ENCODE measurements at places on chromosomes 7 and 10. TPM values are rescaled to one million over a fixed set of nuclear protein-coding genes. Genes with fewer than 3 reads are reported as not detected.

GRCh38 chr7:130649004-130649790 lies 19.4 kb downstream of the COPG2 start:
- H3K4me1 ChIP-seq, result peaks cover 5% of the 10 kb centered on the region
- no peak overlapping the region for H3K27ac ChIP-seq
- no peak for DNase-seq
- no peak overlapping the region for H3K4me3 ChIP-seq

GRCh38 chr10:75763652-75764051 lies 332.2 kb downstream of the LRMDA start:
- H3K27me3 ChIP-seq, result no peaks in the 10 kb centered on the region
- no peaks in the 10 kb centered on the region for H3K36me3 ChIP-seq
- no peaks in the 10 kb centered on the region for H3K4me1 ChIP-seq
- no peak for DNase-seq
- H3K27ac ChIP-seq, result no peak overlapping the region
- H3K4me3 ChIP-seq, result no peak overlapping the region

DNA sequence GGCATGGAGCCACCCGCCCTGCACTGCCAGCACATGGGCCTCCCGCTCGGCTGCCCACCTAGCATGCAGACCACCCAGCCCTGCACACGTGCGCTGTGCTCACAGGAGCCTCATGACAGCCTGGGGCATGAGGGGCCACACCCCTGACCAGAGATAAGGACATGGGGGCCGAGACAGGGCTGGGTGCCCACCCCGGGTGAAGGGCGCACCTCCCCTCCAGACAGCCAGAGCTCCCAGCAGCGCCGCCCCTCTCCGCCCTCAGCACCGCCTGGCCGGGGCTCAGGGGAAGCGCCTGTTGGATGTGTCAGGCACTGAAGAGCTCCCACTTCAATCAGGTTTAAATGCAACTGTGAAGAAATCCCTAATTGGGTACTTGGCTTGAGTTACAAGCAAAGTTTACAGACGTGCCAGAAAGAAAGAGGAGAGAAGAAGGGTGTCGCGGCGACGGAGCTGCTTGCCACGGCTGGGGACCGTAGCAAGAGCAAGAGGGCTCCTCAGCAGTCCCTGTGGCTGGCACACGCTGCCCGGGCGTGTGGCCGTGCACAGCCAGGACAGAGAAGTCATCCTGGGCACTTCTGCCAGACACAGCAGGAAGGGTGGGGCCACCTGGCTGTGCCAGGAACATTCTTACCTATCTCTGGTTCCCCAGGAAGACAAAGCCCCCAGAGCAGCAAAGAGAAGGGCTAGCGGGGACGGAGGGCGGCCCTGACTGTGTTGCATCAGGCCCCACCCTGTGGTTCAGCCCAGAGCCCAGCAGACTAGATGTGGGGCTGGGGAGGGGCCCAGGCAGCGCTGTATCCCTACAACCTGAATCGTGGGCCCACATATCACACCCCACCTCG lies 247.4 kb downstream of the ELFN1 start:
- DNase-seq, result no peak
- H3K27me3 ChIP-seq, result no peaks in the 10 kb centered on the region
- peaks cover 17% of the 10 kb centered on the region for H3K4me1 ChIP-seq
- no peaks in the 10 kb centered on the region for H3K36me3 ChIP-seq
- H3K27ac ChIP-seq, result no peak overlapping the region
- H3K4me3 ChIP-seq, result no peak overlapping the region

GRCh38 chr10:21385996-21386585 lies 139.4 kb downstream of the SKIDA1 start:
- no peaks in the 10 kb centered on the region for H3K4me1 ChIP-seq
- H3K27me3 ChIP-seq, result no peaks in the 10 kb centered on the region
- H3K4me3 ChIP-seq, result no peak overlapping the region
- DNase-seq, result no peak
- no peak overlapping the region for H3K27ac ChIP-seq

Gene TMEM26
- total RNA-seq, result not detected

- H3K4me3 ChIP-seq, result no peak overlapping the region
- H3K4me1 ChIP-seq, result peaks cover 4% of the 10 kb centered on the region
- no peaks in the 10 kb centered on the region for H3K27me3 ChIP-seq
- DNase-seq, result peak; percentile 31
- H3K27ac ChIP-seq, result no peak overlapping the region
Measured at GRCh38 chr10:69481305-69481704, 30.0 kb downstream of the TSPAN15 start.

Gene GIMAP1
- total RNA-seq, result 0.30 TPM

- no peak overlapping the region for H3K4me3 ChIP-seq
- no peak overlapping the region for H3K27ac ChIP-seq
- no peak for DNase-seq
- H3K27me3 ChIP-seq, result no peaks in the 10 kb centered on the region
- H3K4me1 ChIP-seq, result no peaks in the 10 kb centered on the region
Measured at GRCh38 chr10:60675236-60675635, 103.0 kb upstream of the CDK1 start.

Gene TEX47
- not detected for total RNA-seq

Gene SFXN3
- 38.0 TPM for total RNA-seq

GRCh38 chr7:143975617-143976016 lies 21.0 kb downstream of the OR2F1 start:
- no peaks in the 10 kb centered on the region for H3K36me3 ChIP-seq
- H3K4me3 ChIP-seq, result no peak overlapping the region
- no peaks in the 10 kb centered on the region for H3K27me3 ChIP-seq
- no peak for DNase-seq
- H3K4me1 ChIP-seq, result no peaks in the 10 kb centered on the region

Gene PDAP1
- total RNA-seq, result 60.4 TPM

- H3K4me3 ChIP-seq, result no peak overlapping the region
- no peaks in the 10 kb centered on the region for H3K4me1 ChIP-seq
- no peaks in the 10 kb centered on the region for H3K36me3 ChIP-seq
- H3K27ac ChIP-seq, result no peak overlapping the region
- DNase-seq, result no peak
- H3K27me3 ChIP-seq, result no peaks in the 10 kb centered on the region
Measured at GRCh38 chr10:37760817-37761216, 96.6 kb downstream of the ZNF248 start.

Gene DBNL
- 311 TPM for total RNA-seq

GRCh38 chr10:24723788-24724380 lies at the start of gene ARHGAP21:
Gene ARHGAP21 (minus strand): TSS chr10:24723887. CDS start chr10:24721899, 1,988 bp downstream.
- peak; percentile 65 for DNase-seq
- peak within 1 kb of the TSS; percentile 54 for H3K27ac ChIP-seq
- no peaks in the 10 kb centered on the region for H3K36me3 ChIP-seq
- peaks cover 27% of the 10 kb centered on the region for H3K4me1 ChIP-seq
- peak within 1 kb of the TSS; percentile 90 for H3K4me3 ChIP-seq

DNA sequence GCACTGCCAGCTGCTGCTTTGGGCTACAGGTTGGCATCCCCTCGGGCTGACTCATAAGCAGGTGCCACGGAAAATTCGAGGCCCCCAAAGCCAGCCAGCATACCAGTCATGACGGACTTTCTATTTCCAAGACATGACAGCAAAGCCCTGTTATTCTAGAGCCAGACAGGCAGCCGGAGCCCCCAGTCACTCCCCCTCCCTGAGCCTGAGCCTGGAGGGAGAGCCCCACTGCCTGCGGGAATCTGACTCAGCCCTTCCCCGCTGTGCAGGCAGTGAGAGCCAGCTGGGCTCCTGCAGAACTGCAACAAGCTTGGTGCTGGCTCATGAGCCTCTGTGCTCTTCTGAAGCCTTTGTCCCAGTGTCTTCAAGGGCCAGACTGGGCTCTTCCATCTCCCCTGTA lies 15.8 kb downstream of the BTBD16 start:
- no peak overlapping the region for H3K4me3 ChIP-seq
- H3K27ac ChIP-seq, result no peak overlapping the region
- no peak for DNase-seq
- no peaks in the 10 kb centered on the region for H3K36me3 ChIP-seq
- H3K4me1 ChIP-seq, result no peaks in the 10 kb centered on the region
- no peaks in the 10 kb centered on the region for H3K27me3 ChIP-seq

- no peak for DNase-seq
- H3K4me3 ChIP-seq, result no peak overlapping the region
- H3K4me1 ChIP-seq, result no peaks in the 10 kb centered on the region
- no peaks in the 10 kb centered on the region for H3K27me3 ChIP-seq
Measured at GRCh38 chr10:178723-179122, 43.5 kb downstream of the ZMYND11 start.

Gene ATAD1
- 41.5 TPM for total RNA-seq

DNA sequence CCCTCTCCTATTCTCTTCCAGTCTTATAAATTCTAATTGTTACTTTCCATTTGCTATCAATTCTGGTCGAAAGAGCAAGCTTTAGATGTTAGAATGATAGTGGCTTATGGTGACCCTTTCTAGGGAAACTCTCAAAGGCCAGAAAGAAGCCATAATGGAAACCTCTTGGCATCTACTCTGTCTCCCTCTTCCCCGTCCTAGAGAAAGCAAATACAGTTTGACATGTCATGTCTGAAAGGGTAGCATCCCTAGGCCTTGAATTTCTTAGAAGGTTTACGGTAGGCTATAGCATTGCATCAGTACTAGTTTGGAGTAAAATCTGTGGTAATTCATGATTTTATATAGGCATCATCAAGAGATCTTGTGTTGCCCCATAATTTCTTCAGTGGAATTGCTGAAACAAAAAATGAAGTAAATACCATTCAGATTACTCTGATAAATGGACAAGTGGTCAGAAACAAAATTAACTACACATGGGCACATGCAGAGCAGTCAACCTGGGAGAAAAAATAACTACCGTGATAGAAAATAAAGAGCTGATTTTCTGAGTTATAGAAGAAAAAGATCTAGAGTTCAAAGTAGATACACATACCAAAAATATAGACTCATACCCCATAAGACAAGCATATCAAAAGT lies 4.4 kb downstream of the PRKAR2B start:
- no peak overlapping the region for H3K4me3 ChIP-seq
- no peak overlapping the region for H3K27ac ChIP-seq
- DNase-seq, result no peak
- peaks cover 24% of the 10 kb centered on the region for H3K27me3 ChIP-seq
- no peaks in the 10 kb centered on the region for H3K36me3 ChIP-seq

Gene SPDYE1
- 0.10 TPM for total RNA-seq

GRCh38 chr10:109456566-109457301 lies 466.6 kb downstream of the XPNPEP1 start:
- no peaks in the 10 kb centered on the region for H3K4me1 ChIP-seq
- H3K27ac ChIP-seq, result no peak overlapping the region
- H3K4me3 ChIP-seq, result no peak overlapping the region

GRCh38 chr7:135858851-135859250 lies 110.2 kb upstream of the FAM180A start:
- peaks cover 4% of the 10 kb centered on the region for H3K4me1 ChIP-seq
- no peak for DNase-seq
- H3K4me3 ChIP-seq, result no peak overlapping the region
- H3K36me3 ChIP-seq, result no peaks in the 10 kb centered on the region

DNA sequence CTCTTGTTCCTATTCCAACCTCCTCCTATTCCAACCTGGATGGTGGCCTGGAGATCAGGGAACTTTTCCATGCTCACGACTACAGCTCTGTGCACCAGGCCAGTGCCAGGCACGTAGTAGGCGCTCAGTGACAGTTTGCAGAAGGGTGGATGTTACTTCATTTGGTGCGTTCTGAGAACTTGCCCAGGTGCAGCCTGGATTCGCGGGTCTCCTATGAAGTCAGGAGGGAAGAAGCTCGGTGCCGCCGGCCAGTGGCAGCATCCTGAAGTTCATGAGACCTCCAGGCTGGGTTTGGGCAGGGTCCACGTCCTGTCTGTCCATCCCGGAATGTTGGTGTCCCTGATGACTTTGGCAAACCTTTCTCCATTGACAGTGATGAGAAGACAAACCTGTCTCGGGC lies 21.3 kb downstream of the LHPP start:
- H3K36me3 ChIP-seq, result peaks cover 3% of the 10 kb centered on the region
- H3K4me1 ChIP-seq, result no peaks in the 10 kb centered on the region
- H3K27me3 ChIP-seq, result no peaks in the 10 kb centered on the region
- no peak overlapping the region for H3K27ac ChIP-seq

DNA sequence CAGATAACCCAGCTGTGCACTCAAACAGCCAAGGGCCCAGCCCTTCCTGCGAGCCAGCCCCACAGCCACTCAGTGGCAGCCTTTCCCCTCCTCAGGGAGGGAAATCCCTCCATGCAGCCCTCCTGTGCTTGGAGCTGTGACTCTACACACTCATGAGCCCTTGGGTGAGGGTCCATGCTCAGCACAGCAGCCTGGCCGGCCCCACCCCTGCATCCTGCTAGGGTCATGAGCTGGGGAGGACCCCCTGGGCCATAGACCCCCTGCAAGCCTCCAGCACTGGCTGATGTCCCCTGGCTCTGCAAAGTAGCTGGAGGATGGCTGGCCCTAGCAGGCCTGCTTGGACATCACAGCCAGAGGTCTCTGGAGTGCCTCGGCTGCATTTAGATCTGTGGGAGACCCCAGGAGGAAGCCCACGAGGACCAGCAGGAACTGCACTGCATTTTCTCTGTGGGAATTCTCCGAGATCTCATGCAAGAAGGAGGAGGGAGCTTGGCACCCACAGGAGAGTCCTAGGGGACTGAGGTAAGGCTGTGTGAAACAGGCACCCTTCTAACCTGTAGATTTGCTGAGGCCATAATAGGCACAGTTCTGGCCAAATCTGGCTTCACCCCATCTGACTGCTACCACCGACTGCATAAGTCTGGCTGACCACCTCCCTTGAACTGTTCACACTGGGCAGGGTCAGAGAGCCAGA lies 17.4 kb downstream of the TMEM273 start:
- DNase-seq, result no peak
- H3K4me3 ChIP-seq, result no peak overlapping the region
- no peaks in the 10 kb centered on the region for H3K27me3 ChIP-seq
- peaks cover 37% of the 10 kb centered on the region for H3K4me1 ChIP-seq

Gene SAMD9L
- total RNA-seq, result 45.3 TPM

Gene LBX1
- total RNA-seq, result not detected

DNA sequence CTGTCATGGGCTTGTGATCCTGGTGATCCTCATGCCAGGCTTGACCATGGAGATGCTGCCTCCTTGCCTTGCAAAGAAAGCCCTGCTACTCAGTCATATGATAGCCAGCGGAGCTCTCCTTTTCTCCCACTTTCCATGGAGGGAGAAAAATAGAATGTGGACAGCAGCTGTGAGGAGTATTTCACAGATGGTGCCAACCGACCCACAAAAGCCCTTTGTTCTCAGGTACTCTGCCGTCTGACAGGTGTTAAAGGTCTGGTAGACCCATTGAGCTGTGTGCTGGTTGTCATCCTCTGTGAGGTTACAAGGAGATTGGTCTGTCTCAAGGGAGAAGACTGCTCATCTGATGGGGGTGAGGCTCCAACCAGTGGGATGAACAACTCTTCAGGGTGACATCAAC lies 29.5 kb upstream of the COBL start:
- H3K36me3 ChIP-seq, result no peaks in the 10 kb centered on the region
- H3K4me3 ChIP-seq, result no peak overlapping the region
- peaks cover 3% of the 10 kb centered on the region for H3K27me3 ChIP-seq

Gene AUTS2
- 37.4 TPM for total RNA-seq

Gene GAD2
- not detected for total RNA-seq

Gene ZNF853
- 6.3 TPM for total RNA-seq

GRCh38 chr7:140646931-140647647 lies 6.5 kb upstream of the DENND2A start:
- peaks cover 13% of the 10 kb centered on the region for H3K4me1 ChIP-seq
- DNase-seq, result peak; percentile 69
